Activated CD4-positive, alpha-beta memory T cell treated with anti-CD3 and anti-CD28 coated beads for 36 hours (primary cell): ENCODE measurements at places on chromosomes 1 and 21.

DNA sequence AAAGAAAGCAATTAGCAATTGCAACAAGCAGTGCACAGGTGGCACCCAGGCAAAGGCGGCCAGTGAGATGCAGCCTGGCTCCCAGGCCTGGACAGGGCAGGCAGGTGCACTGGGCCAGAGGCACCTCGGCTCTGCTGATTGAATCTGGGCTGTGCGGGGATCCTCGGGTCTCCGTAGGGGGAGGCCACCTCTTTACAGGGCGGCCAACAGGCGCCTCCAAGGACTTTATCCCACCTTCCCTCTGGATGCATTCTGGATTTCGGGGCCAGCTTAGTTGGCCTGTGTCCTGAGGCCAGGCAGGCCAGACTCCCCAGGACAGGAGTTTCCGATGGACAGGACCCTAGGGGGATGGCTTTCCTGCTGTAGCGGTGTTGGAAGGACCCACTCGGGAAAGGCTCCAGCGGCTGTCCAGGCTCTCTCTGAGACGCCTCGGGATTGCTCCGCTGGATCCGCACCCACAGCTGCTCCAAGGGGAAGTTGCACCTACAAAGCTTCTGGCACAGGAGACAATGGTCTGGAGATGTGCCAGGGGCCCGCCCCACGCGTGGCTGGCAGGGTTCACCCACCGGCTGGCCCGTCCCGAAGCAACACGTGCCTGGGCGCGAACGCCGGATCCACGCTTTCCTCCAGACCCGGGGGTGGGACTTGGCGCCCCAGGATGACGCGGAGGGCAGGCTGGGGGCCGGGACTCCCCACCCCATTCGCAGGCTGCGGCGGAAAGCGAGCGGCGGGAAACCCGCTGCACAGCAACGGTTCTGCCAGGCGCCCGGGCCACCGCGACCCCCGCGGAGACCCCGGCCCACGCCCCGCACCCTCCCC is 810 bp downstream of the SLC19A1 start:
- peak; percentile 86 for DNase-seq

DNA sequence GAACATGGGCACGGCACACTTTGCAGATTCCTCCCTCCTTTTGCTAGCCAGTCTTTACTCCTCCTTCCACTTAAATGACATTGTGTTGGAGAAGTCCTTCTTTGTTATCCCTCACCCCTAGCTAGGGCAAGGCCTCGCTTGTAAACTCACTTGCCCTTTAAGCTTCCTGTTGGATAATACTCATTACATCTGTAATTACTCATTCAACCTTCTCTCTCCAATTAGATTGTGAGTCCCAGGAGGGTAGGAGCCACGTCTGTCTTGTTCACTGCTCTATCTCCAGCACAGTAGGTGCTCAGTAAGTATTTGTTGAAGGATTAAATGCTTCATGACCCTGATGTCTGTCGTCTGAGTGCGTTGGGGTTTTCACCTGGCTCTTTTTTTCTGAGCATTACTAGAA is 98.7 kb upstream of the USP24 start:
- no peak for DNase-seq

- DNase-seq: peak; percentile 91
Measured at GRCh38 chr1:110634455-110635311, 28.5 kb upstream of the KCNA2 start.

DNA sequence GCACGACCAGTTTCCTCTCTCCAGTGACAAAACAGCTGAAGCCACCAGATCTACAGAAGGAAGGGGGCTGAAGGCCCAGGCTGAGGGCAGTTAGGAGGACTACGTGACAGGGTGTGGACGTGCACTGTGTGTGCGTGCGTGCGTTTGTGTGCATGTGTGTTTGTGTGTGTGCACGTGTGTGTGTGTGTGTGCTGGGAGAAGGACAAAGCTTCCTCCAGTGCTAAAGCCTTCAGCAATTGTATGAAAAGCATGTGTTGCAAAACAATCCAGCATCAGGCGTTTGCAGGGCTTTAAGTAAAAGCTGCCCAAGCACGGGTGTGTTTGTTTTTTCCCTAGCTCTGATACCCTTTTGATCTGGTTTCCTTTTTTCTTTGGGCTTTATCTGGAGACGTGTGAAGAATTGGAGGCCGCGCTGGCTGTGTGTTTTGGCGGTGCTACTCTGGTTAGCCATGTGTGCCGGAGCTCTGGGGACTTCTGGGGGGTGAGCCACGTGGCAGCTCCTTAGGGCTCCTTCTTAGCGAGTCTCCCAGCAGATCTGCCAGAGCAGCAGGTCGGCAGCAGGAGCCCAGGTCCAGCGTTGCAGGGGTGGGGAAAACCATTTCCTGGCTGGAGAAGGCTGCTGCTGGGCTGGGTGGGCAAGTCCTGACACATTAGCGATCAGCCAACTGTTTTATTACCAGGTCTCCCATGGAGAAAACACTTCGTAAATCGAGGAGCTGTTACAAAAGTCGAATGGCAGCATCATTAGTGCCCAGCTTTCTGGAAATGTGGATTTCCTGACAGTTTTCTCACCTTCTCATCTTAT is 73.4 kb downstream of the UCK2 start:
- no peak for DNase-seq

- no peak for DNase-seq
Measured at GRCh38 chr1:48610628-48611542, 138.9 kb upstream of the SPATA6 start.

- DNase-seq: no peak
Measured at GRCh38 chr1:244047621-244048255, 3.3 kb upstream of the ZBTB18 start.

GRCh38 chr1:8955406-8955805 is 9.7 kb downstream of the CA6 start:
- DNase-seq: no peak

DNA sequence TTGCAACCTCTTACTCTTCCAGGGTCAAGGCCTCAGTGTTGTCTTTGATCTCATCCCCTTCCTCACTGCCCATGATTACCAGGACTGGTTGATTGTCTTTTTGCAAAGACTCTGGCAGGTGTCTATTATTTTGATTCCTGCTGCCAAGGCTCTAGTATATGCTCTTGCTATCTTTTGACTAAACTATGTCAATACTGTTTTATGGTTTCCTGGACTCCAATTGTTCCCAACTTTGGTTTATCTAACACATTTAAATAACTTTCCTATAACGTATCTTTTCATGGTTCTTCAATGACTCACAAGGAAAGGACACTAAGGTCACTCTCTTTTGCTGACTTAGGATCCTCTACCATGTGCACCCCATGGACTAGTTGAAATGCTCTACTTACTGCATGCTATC is 141.5 kb downstream of the PTPRC start:
- DNase-seq: no peak

GRCh38 chr1:156806512-156807440 is 9.9 kb downstream of the SH2D2A start:
- no peak for DNase-seq

DNA sequence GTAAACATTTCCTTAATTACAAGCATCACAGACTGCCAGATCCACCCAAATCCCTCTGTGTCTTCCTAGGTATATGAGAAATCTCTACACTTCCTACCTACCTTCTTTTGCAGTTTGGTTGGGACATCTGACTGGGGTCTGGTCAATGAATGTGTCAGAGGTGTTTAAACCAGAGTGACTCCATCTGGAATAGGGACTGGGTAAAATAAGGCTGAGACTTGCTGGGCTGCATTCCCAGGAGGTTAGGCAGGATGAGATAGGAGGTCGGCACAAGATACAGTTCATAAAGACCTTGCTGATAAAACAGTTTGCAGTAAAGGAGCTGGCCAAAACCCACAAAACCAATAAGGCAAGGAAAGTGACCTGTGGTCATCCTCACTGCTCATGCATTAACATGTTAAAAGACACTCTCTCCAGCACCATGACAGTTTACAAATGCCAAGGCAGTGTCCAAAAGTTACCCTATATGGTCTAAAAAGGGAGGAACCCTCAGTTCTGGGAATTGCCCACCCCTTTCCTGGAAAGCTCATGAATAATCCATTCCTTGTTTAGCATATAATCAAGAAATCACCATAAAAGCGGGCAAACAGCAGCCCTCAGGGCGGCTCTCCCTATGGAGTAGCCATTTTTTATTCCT is 87.4 kb upstream of the BACE2 start:
- DNase-seq: no peak

GRCh38 chr1:91550961-91551360 is 50.3 kb downstream of the CDC7 start:
- DNase-seq: no peak

GRCh38 chr1:111593403-111594305 is 25.9 kb upstream of the RAP1A start:
- DNase-seq: no peak

DNA sequence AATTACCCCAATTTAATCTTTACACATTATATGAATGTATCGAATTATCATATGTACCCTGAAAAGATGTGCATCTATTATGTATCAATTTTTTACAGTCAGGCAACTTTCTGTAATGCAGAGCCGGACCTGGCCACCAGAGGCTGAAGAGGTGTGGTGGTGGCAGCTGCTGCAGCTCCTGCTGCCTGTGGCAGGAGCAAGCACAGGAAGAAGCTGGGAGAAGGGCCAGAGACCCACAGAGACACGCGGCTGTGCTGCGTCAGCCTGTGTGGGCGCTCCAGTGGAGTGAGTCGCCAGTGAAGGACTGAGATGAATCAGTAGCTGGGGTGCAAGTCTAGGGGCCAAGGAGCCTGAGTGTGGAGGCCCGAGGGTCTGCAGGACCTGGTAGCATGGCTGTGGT is 74.3 kb upstream of the COG2 start:
- peak; percentile 58 for DNase-seq

DNA sequence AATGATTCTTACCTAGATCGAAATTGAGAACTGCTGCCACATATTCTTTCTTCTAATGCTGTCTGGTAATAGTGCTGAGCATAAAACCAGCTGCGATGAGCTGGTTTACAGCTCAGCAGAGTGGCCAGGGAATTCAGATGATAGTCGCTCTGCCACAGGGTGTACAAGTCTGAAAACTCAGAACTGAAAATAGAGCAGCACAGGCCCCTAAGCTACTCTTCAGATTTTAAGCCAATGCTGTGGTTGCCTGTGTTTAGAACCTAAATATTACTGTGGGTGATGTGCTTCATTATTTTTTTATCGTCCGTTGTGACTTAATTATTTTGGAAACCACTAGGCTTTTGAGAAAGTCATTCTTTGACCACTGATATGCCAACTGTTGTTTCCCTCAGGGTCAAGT is 152.0 kb downstream of the ADGRL4 start:
- DNase-seq: no peak

- no peak for DNase-seq
Measured at GRCh38 chr21:29671728-29672127, 268.1 kb downstream of the GRIK1 start.

DNA sequence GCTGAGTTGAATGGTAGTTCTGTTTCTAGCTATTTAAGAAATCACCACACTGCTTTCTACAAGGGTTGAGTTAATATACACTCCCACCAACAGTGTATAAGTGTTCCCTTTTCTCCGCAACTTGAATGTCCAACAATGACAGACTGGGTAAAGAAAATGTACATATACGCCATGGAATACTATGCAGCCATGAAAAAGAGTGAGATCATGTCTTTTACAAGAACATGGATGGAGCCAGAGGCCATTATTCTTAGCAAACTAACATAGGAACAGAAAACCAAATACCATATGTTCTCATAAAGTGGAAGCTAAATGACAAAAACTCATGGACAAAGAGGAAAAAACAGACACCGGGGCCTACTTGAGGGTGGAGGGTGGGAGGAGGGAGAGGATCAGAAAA is 14.8 kb upstream of the TTLL7 start:
- DNase-seq: no peak

GRCh38 chr1:221294242-221294641 is 415.0 kb downstream of the HLX start:
- DNase-seq: no peak

- DNase-seq: no peak
Measured at GRCh38 chr1:171984850-171985485, 143.7 kb downstream of the DNM3 start.

DNA sequence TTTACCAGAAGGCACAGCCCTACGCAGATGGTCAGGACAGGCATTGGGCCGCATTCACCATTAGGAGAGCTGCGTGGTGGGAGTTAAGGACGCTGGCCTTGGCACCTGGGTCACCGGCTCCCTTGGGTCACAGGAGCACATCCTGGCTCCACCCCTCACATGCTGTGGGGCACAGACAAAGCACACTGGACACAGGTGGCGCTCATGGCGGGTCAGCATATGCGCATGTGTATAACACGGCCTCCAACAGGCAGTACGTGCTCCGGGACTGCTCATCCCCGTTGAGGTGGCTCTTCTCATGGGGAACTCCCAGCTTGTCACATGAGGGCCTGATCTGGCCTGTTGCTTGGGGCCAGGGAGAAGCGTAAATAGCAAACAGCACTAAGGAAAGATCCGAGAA is 25.0 kb downstream of the PGBD5 start:
- DNase-seq: no peak

DNA sequence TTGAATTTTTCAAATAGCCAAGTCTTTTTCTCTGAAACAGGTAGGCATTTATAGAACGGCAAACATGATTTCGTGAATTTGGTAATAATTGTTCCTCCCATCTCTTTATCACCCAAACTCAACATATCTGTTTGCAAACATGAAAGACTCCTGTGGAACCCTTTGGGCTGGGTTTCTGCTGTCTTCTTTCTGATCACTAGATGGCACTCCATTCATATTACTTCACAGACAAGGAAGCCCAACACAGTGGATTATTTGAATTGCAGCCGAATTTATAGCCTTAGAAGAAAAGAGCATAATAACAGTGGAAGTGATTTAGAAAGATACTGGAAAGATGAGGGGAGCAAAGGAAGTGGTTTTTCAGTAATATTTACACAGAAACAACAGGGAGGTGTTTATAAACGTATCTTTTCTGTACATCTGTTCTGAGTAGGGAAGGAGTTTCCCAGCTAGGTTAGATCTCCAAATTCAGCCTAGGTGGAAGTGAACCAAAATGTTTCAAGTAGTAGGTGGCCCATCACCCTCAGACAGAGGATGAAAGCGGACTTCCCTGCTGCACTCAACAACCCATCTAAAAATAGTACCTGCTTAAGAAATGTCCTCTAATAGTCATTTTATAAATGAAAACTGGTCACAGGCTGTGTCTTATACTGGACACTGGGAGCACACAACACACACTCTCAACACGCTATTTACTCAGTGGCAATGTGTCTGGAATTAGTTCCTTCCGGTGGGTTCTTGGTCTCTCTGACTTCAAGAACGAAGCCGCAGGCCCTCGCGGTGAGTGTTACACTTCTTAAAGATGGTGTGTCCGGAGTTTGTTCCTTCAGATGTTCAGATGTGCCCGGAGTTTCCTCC is 67.6 kb downstream of the MAP3K21 start:
- peak; percentile 35 for DNase-seq
